ENCODE measurements at places on chromosomes 4 and X.

DNA sequence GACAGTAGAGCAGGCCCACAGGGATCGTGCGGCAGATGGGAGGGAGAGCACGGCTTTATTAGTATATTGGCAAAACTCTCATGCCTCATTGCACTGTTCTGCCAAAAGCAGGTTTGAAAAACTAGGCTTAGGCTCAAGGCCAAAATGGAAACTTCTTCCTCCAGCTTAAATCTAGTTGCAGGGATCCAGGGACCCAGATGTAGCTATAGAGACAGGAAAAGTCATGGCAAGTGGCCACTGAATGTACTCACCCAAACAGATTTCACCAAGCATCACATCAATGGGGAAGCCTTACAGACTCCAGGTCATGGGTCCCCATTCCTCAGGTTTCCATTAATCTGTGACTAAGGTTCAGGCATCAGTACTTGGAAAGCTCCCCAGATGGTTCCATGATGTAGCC, 149.2 kb downstream of the STK32B start:
- DNase-seq, result peak; percentile 93

DNA sequence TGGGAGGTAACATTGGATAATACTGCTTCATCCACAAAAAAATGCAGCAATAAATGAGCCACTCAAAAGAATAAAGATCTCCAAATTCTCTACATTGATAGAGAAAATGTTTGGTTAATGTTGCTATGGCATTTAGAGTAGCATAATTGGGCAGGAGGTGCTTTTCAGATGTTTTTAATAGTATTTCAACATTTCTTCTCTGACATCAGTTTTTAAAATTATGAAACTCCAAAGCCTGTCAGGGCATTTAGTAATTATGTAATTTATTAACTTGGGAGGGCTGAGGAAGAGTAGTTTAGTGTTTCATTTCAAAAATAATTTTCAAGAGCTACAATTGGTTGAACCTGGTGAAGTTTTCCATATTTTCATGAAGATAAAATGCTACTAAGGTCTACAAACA, 211.3 kb upstream of the INTU start:
- DNase-seq, result no peak

DNA sequence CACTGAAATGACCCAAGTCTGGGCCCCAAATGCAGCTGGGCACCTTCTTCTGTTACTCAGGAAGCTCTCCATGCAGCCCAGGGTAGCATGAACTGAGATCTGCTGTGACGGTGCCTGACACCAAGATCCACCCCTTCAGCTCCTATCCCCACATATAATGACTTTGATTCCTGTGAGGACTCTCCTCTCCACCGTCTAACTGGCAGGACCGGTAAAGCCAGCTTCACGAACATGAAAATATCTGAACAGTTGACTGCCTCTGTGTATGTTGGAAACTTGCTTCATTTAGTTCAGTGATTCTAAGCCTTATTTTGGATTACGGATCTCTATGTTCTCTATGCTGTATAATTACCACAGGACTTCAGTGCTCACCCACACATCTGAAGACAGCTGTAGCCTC, 115.5 kb upstream of the TMEM150C start:
- no peak for DNase-seq

- DNase-seq, result no peak
Observed at GRCh38 chrX:139560221-139560620, 29.7 kb downstream of the F9 start.

GRCh38 chr4:163353054-163353453, 9.4 kb downstream of the NPY5R start:
- DNase-seq, result no peak

DNA sequence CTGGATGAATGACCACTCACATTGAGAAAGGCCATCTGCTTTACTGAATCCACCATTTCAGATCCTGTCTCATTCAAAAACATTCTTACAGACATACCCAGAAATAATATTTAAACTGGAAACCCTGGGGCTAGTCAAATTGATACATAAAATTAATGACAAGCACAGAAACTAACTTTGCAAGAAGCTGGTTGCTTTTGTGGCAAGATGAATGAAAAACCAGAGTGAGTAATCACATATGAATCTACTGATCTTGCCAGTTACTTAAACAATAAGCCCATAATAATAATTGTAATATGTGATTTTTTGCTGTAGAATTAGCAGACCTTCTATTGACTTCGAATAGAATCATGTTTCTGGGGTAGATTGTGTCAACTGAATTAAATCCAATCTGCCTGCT, 235.1 kb downstream of the PPARGC1A start:
- DNase-seq, result no peak

DNA sequence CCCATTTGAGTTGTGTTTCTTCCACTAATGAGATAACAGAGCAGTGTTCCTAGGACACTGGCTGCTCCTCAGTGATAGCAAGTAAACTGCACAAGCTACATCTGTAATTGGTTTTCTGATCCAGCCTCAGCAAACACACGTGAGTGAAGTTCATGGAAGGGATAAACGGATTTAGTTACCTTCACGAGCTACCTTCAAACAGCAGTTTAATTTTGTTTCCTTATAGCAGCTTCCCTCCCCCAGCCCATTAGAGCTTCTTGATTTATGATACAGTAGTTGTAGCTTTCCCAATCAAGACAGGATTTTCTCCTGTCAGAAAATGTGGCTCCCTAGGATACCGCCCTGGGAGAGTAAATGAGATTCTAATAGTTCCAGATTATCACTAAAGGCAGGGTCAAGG, 634.2 kb upstream of the FAT1 start:
- no peak for DNase-seq

DNA sequence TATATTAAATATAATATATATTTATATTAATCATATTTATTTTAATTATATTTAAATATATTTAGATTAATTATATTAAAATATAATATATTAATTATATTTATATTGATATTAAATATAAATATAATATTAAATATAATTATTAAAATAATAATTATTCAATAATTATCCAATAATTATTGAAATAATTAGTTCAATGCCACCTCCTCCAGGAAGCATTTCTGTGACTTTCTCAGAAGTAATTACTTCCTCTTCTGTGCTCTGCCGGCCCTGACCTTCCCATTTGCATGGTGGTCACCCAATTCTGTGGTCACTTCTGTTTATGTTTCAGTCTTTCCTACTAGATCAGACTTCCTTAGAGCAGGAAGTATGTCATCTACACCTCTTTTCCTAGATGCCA, 45.8 kb downstream of the EVC2 start:
- no peak for DNase-seq

DNA sequence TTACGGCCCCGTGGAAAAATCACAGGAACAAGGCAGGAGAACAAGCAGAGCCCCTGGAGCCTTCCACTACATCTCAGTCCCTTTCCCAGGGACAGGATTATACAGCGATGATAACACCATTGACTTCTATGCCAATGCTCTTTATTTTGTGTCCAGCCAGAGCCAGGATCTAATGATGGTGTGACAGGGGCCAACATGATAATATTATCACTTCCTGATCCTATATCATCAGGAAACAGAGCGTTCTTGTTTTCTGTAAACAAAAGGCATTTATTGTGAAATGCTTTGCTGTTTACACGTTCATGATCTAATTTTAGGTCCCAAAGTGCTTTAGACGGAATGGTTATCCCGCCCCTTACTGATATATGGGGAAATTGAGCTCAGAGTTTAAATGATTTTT, 12.8 kb downstream of the TMPRSS11E start:
- DNase-seq, result no peak

- no peak for DNase-seq
Observed at GRCh38 chrX:67587946-67588624, 44.3 kb downstream of the AR start.

DNA sequence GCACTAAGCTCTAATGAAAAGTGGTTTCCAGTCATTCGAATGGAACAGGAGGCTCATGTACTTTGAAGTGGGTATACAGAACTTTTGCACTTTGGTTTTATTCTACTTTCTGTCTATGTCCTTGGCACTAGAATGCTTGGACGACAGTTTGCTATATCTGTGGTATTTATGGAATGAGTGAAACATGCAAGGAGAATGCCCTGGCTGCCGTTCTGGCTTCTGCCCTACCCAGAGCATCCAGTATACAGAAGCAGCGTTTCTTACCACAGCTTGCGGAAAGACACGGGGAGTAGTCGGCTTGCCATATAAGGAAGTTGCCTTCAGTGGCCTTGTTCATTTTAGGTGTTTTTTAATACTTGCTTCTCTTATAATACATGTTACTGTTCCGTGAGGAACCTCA, 98.0 kb downstream of the TBL1X start:
- no peak for DNase-seq

GRCh38 chr4:107853444-107854355, 29.0 kb downstream of the SGMS2 start:
- DNase-seq, result no peak

GRCh38 chr4:56086073-56086541, 137.4 kb downstream of the CEP135 start:
- DNase-seq, result no peak

DNA sequence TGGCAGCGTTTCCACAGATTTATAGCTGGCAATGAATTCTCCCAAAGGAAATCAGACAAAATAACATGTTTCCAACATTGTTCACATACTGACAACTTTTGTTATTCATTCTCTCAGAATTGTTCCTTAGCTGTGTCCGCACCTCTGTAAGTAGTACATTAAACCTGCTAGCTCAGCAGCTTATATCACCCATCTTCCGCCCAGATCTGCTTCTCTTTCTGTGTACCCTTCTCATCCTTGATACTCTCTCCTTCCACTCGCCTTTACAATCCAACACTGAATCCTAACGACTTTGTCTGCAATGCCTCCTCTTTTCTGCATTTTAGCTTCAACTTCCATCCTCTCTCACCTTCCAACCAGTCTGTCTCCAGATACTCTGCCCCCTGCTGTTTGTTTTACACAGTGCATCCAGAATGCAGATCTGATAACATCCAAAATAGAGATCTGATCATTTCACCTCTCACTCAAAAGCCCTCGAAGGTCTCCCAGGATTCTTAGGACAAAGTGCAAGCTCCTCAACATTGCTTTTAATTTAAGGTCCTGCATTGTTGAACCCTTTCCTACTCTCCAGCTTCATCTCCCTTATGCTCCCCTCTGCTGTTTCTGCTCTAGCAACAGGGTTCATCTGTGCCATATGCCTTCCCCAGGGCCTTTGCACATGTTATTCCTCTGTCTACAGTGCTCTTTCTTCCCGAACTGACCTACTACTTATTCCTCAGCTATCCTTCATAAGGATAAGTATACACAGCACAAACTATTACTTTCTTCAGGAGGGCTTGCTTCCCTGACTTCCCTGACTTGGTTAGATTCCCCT, 67.3 kb upstream of the VBP1 start:
- DNase-seq, result no peak

GRCh38 chr4:99091216-99091575, 2.6 kb upstream of the ADH5 start:
- no peak for DNase-seq

DNA sequence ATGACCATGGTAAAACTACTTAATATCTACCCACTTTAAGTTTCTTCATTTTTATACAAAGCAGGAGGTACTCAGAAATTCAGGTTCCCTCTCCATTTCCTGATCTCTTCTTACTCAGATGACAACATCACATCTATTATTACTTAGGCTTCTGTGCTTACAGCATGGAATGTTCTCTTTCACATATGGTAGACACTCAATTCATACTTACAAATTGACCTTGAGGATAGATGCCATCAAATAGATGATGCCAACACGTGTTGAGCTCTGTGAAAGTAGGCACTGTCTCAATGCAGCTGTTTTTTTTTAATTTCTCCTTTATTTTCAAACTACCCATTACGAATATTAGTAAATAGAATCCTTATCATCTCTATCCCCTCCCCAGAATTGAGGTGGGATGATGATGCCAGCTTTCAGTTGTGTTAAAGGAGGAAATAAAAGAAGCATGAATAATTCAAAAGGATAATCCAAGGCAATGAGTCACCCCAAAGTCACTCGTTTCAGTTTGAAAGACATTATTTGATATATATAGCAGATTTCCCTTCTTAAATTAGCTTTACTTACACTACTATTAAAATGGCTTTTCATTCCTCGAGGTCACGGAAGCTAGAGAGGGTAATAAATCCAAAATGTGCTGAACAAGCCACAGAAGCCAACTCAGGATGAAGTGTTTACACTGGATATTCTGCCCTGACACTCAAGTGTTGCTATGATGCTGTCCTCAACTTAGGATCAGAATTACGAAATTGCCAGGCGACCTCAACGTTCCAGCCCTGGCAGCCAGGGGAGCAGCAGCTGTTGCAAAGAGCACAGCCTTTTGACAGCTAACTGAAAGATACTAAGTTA, 124.2 kb upstream of the EOLA2 start:
- no peak for DNase-seq

- DNase-seq, result no peak
Observed at GRCh38 chr4:14169460-14169859, 541.9 kb upstream of the BOD1L1 start.

GRCh38 chr4:125013891-125014290, 300.9 kb upstream of the FAT4 start:
- DNase-seq, result no peak

All from NCI-H446 treated with DMSO at 0.1 percent for 48 hours (cell line).